ENCODE measurements at places on chromosomes 2 and 18. TPM values are rescaled to one million over a fixed set of nuclear protein-coding genes. Genes with fewer than 3 reads are reported as not detected.

- no peak for DNase-seq
Observed at GRCh38 chr18:13007248-13007560, 16.0 kb downstream of the CEP192 start.

- no peak for DNase-seq
Observed at GRCh38 chr2:20514596-20515269, 67.9 kb downstream of the RHOB start.

DNA sequence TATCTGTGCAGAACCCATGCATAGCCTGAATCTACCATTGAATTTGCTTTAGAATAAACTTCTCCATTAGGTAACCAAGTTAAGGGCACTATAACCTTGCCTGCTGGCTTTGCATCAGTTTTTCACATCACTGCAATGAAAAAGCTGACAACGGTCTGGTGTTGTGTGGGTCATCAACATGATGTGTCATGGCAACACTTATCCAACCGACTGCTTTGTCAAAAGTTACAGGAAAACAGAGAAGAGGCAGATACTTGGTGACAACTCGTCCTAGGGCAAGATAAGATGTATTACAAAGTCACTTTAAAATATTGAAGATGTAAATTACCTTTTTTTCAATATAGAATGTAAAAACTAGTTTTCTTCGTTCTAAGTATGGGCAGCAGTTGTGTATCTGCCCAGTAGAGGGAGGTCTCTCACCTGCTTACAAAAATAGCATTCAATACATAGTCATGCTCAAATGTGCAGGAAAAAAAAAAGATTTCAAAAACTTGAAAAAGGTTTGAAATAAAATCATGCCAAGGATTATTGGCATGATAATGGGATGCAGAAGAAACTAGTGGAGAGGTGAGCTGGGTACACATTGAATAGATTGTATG, 96.3 kb downstream of the EVA1A start:
- peak; percentile 38 for DNase-seq

- DNase-seq = no peak
Observed at GRCh38 chr2:51782921-51783765, 751.2 kb upstream of the NRXN1 start.

GRCh38 chr18:48996901-48997463, 46.2 kb upstream of the SMAD7 start:
- DNase-seq = no peak

DNA sequence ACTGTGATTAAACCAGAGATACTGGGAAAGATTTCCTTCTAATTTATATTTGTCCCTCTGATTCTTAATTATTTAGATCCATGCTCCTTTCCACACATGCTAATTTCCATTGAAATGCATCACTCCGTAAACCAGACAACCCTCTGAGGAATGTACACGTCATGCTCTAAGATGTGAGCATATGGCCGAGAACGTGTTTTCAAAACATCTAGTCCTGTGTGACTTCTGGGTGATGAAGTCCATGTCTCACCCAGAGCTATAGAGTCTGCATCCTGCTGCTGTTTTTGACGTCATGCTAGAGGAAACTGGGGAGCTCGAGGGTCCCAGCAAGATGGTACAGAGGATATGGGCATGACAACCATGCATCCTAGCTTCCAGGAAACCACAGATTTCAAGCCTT, 53.6 kb downstream of the CAPN13 start:
- DNase-seq = no peak

DNA sequence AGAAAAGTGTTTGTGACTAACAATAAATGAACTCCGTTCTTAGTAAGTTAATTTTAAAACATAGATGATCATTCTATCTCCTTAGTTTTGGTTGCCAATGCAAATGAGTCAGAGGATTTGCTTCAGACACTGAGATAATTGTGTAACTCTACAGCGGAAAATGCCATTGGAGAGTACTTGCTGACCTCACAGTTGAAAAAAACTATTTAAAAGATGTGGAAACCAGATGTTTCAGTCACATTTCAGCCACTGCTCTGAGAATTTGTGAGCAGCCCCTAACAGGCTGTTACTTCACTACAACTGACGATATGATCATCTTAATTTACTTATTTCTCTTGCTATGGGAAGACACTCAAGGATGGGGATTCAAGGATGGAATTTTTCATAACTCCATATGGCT, at the start of gene TNFAIP6:
Gene TNFAIP6, plus strand, starts transcription at position 234 of the 400 bp plus-strand sequence. Its CDS starts 75 bp downstream, at position 309.
- DNase-seq = no peak

DNA sequence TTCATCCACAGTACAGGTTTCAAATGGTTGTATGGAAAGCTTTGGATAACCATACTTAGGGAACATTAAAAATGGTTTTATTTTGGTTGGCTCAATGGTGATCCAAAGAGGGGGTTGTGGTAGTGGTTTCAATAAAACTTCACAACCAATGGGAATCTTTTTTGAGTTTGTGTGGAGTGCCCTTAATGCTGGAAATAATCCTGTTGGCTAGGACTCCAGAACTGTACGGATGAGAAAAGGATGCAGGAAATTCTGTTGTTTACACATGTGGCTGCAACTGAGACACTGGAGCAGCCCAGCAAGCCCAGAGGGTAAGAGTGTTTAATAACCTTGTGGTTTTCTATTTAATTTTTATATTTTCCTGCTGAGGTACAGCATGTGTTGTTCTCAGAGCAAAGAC, at the start of gene CCDC102B:
Gene CCDC102B, plus strand, starts transcription at position 210 of the 400 bp plus-strand sequence. CDS start 38,684 bp downstream, outside the sequence.
- DNase-seq = no peak

DNA sequence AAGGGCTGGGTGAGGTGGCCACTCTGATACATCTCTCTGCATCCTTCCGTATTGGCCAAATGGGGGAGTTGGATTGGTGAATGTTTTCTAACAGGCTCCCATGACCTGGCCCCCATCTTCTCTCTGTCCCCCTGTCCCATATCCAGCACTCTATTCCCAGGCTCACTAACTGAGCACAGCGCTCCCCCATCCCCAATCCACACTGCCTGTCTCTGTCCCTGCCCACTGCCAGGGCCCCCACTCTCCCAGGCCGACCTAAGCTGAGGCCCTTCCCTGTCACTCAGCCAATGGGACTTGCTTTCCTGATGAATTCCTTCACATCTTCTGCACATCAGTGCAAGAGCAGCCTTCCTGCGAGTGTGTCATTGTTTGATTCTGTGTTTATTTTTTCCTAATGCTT, 216.8 kb upstream of the MYT1L start:
- no peak for DNase-seq

- no peak for DNase-seq
Observed at GRCh38 chr2:15989559-15989958, 49.2 kb downstream of the MYCN start.

- DNase-seq = no peak
Observed at GRCh38 chr2:159459279-159459678, 157.1 kb downstream of the BAZ2B start.

GRCh38 chr2:73408198-73408597, 22.6 kb downstream of the ALMS1 start:
- DNase-seq = no peak

The SPC25 gene
- total RNA-seq = not detected

The KCNF1 gene
- total RNA-seq = 5.3 TPM

The NAT8 gene
- total RNA-seq = not detected

The CYRIA gene
- 4.4 TPM for total RNA-seq

The GKN2 gene
- total RNA-seq = not detected

The IL36A gene
- total RNA-seq = not detected

The PRKAG3 gene
- total RNA-seq = not detected

Data from body of pancreas (tissue), 4 donors.